CD4-positive, alpha-beta T cell treated with Interleukin-15 for 1 hour (primary cell): ENCODE measurements at places on chromosomes 5 and 9.

GRCh38 chr5:134525683-134526482 lies 413 bp downstream of the JADE2 start:
- peak; percentile 78 for DNase-seq

GRCh38 chr5:20033881-20034280 lies 45.9 kb upstream of the CDH18 start:
- no peak for DNase-seq

- DNase-seq: no peak
Observed at GRCh38 chr9:1025131-1025530, 25.0 kb upstream of the DMRT2 start.

GRCh38 chr5:141260458-141261237 lies 15.5 kb downstream of the PCDHB15 start:
- DNase-seq: no peak

GRCh38 chr5:56464935-56465768 lies 232.0 kb upstream of the ANKRD55 start:
- no peak for DNase-seq

- no peak for DNase-seq
Observed at GRCh38 chr5:137995077-137995748, 37.7 kb downstream of the FAM13B start.

GRCh38 chr9:120916588-120916987 lies 10.0 kb downstream of the TRAF1 start:
- DNase-seq: no peak

DNA sequence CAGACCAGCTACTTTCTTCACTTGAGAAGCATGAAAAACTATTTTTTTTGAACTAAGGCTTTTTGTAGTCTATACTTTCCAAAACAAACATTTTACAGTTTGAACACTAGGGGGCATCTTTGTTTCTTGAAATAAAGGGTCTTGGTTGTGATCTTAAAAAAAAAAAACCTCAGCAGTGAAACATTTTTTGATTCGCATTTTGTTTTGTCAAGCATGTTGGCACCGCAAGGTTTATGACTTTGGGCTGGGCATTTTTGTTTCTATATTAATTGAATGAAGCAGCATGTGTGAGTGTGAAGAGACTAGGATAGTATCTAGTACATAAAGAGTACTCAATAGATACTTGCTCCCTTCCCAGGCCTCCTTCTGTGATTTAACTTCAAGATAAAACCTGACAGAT lies 31.6 kb upstream of the ACOT12 start:
- DNase-seq: no peak

DNA sequence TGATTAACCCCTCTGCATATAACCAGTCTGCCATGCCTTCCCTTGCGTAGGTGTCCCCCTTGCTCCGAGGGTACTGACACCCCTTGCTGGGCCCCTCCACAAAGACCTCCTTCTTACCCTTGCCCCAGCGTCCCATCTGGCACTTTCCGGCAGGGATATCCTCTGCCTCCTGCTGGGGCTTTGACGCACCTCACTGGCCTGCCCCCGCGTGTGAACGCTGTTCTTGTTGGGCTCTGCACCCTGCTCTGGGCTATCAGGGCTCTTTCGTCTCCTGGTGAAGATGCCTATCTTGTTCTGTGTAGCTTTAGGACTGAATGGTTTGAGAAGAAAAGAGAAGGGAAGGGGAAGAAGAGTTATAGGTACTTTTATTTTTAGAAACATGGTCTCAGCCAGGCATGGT lies 53.0 kb downstream of the SUB1 start:
- DNase-seq: no peak

GRCh38 chr5:175603987-175604739 lies 53.7 kb upstream of the HRH2 start:
- DNase-seq: no peak

GRCh38 chr5:175766963-175767362 lies 104.4 kb upstream of the CPLX2 start:
- DNase-seq: no peak

DNA sequence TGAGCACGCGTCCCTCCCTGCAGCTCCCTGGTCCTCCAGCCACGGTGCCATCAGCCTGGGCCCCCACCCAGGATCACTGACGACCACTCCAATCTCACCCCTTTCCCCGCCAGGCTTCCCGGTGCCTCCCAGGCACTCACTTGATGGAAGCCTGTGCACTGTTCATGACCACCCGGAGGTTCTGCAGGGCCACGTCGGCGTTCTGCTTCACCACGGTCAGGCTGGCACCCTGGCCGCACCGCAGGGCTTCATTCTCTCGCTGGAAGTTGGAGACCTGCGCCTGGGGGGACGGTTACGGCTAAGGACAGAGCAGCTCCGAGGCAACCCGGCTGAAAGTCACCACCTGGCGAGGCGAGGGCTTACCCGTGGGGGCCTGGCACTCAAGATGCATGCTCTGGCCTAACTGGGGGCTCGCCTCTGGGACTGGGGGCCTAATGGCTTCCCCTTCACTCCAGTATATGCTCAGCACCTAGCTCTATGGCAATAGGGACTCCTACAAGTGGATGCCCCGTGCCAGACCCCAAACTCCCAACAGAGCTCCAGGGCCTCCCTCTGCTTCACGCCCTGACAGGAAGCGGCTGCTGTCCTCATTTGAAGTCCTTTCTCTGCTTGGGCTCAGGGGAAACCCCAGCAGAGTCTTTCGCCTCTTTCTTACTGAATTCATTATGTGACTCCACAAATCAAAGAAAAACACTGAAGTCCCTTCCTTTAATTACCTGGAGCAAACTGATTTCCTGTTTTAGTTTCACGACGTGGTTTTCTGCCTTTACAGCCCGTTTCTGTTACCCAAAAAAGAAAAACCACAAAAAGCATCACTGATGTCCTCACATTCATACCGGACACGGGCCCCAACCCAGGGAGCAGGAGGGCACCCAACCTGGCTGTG lies 4.2 kb upstream of the SNAPC4 start:
- DNase-seq: no peak

DNA sequence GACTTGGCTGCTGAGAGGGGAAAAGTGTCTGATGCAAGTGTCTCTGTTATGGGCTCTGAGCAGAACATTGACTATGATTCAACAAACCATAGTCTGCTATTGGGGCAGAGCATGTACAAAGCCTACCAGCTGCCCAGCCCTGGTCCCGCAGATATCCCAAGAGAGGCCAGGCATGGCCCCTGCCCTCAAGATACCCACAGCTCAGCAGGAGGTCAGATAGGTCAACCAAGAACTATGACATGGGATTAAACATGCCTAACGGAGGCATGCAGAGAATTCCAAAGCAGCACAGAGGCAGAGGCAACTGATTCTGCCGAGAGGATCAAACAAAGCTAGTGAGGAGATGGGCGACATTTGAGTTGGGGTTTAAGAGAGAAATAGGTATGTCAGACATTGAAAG lies 39.9 kb upstream of the CPLX2 start:
- no peak for DNase-seq

- DNase-seq: no peak
Observed at GRCh38 chr9:36950389-36950788, 83.7 kb downstream of the PAX5 start.

- no peak for DNase-seq
Observed at GRCh38 chr9:133735931-133736330, 2.2 kb downstream of the SARDH start.

- DNase-seq: no peak
Observed at GRCh38 chr9:136844761-136845464, 2.6 kb downstream of the AJM1 start.

DNA sequence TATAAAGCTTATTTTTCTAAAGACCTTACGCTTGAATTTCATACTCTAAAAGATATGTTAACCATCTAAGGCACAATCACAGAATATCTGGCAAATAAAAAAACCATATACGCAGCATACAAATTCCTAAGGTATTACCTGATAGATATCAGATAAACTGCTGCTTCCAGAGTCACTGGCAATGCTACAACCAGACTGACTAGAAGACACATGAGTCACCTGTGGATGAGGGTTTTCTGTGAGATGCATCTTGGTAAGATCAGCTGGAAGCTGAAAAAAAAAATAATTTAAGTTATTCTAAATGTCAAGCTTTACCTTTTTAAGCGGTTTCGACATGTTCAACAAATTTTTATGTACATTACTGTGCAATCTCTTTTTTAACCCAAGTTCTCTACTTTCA lies 113.8 kb downstream of the RAPGEF6 start:
- no peak for DNase-seq

DNA sequence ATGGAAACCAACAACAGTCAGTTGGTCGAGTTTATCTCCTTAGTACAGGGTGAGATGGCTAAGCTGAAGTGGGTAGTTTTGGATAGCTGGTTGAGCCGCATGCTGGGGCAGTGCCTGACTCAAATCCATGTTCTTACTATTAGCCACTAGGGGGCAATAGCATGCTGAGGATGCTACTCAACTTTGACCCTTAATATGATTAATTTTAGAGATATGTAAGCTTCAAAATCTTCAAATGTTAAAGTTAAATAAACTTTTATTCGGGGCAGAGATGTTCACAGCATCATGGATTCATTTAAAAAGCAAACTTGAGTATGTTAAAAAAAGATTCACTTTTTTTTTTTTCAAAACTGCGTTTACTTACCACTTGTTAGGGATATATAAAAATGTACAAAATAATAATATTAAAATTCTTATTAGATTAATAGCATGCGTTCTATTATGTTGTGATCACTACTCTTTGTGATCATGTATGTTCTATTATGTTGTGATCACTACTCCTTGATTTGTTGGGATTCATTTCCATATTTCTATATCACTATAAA lies 57.0 kb downstream of the C9orf153 start:
- DNase-seq: peak; percentile 20

GRCh38 chr9:6902423-6902822 lies 144.7 kb downstream of the KDM4C start:
- DNase-seq: no peak

DNA sequence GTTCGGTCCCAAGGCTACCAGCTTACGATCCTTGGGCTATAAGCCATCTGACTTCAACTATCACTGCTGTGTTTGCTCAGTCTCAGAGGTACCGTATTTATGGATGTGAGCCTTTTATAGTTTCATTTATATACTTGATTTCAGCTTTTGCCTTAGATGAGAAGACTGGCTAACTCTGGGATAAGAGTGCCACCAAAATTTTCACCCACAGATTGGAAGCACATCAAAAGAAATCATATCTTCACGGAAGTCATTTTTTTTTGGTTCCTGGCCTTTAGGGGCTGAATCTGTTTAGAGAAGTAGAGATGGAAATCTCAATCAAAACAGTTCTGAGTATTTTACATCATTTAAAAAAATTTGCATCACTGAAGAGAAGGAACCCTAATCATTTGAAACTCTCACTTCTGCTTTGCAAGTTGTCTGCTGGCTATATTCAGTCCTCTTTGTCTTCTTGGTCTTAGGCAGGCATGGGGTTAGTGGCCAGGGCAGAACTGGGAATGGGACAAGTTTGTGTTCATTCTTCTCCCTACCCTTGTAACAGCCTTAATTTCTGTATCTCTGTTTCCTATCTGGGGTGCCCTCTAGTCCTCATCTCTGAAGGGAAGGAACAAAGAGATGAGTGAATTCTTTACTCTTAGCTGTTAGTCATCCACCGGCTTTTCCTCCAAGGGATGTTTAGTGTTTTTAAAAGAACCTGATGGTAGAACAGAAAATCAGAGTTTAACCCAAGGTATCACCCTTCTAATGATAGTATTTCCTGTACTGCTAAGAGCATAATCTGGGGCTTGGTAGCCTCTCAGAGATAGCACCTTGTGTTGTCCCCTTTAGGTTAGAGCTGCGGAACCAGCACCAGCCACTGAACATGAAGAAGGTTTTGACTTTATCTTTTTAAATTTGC lies 14.1 kb upstream of the TNFAIP8 start:
- no peak for DNase-seq

GRCh38 chr9:120526534-120526933 lies 53.4 kb downstream of the CDK5RAP2 start:
- DNase-seq: no peak

DNA sequence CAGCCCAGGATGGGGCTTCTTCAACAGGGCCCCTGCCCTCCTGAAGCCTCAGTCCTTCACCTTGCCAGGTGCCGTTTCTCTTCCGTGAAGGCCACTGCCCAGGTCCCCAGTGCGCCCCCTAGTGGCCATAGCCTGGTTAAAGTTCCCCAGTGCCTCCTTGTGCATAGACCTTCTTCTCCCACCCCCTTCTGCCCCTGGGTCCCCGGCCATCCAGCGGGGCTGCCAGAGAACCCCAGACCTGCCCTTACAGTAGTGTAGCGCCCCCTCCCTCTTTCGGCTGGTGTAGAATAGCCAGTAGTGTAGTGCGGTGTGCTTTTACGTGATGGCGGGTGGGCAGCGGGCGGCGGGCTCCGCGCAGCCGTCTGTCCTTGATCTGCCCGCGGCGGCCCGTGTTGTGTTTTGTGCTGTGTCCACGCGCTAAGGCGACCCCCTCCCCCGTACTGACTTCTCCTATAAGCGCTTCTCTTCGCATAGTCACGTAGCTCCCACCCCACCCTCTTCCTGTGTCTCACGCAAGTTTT lies 23.6 kb downstream of the PCDHGC5 start:
- peak; percentile 78 for DNase-seq

DNA sequence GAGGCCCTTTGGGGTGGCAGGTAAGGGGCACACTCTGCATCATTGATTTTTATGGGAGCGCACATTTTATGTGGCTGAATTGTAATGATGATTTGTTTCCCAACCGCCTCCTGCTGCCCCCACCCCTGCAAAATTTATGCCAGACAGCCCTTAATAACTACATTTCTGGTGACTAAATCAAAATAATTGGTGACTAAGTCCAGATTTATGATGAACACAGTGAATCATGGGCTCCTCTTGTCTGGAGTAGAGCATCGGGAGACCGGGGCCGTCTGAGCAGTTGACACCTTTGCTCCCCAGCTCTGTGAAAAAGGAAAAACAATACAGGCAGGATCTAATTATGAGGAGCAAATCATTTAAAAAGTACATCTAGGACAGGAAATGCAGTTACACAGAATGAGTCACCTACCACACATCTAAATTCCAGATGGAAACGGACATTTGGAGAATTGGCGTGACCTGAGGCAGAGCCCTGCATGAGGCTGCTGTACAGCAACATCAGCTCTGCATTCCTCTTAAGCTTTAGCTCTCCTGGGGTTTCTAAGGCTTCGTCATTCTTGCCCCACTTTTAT lies 58.9 kb downstream of the DOCK2 start:
- DNase-seq: no peak

DNA sequence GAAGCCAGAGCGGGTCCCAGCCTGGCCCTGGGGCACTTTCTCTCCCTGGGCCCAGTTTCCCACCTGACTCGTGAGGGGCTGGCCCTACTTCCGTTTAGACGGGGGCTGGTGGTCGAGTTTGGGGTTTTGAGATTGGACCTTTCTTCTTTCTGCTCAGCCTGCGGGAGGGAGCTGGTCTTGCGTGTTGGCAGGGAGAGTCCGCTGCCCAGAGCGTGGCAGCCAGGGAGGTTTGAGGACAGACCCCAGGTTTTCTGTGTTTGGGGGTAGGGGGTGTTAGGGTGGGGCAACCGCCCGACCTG lies 6.0 kb upstream of the PITX1 start:
- DNase-seq: no peak

- DNase-seq: no peak
Observed at GRCh38 chr5:175328176-175328575, 115.8 kb downstream of the DRD1 start.

- no peak for DNase-seq
Observed at GRCh38 chr9:25994605-25995004, 316.4 kb upstream of the TUSC1 start.

- DNase-seq: no peak
Observed at GRCh38 chr5:87399720-87400119, 13.0 kb downstream of the CCNH start.

- DNase-seq: no peak
Observed at GRCh38 chr9:12785260-12785770, 10.5 kb downstream of the LURAP1L start.

- no peak for DNase-seq
Observed at GRCh38 chr9:81868145-81868544, 60.1 kb upstream of the SPATA31D4 start.
